ENCODE measurements at places on chromosomes 12 and 14. TPM values are rescaled to one million over a fixed set of nuclear protein-coding genes. Genes with fewer than 3 reads are reported as not detected.

DNA sequence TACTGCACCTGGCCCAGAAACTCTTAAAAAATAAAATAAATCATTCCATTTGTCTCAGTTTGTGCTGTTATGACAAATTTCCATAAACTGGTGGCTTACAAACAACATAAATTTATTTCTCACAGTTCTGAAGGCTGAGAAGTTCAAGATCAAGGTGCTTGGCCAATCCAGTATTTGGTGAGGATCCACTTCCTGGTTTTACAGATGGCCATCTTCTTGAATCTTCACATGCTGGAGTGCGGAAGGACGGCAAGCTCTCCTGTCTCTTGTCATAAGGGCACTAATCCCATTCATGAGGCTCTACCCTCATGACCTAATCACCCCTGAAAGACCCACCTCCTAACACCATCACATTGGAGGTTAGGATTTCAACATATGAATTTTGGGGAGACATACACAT, 29.9 kb upstream of the MYBPC1 start:
- DNase-seq, result no peak

- DNase-seq, result peak; percentile 83
These were observed 751 bp upstream of the GPRC5A start for GRCh38 chr12:12890543-12891079.

Gene DNAJC22
- 18.9 TPM for total RNA-seq

Gene SLCO1B1
- total RNA-seq, result not detected

Gene LTB4R2
- 6.8 TPM for total RNA-seq

GRCh38 chr12:65168681-65169319, 583 bp upstream of the LEMD3 start:
- DNase-seq, result no peak

DNA sequence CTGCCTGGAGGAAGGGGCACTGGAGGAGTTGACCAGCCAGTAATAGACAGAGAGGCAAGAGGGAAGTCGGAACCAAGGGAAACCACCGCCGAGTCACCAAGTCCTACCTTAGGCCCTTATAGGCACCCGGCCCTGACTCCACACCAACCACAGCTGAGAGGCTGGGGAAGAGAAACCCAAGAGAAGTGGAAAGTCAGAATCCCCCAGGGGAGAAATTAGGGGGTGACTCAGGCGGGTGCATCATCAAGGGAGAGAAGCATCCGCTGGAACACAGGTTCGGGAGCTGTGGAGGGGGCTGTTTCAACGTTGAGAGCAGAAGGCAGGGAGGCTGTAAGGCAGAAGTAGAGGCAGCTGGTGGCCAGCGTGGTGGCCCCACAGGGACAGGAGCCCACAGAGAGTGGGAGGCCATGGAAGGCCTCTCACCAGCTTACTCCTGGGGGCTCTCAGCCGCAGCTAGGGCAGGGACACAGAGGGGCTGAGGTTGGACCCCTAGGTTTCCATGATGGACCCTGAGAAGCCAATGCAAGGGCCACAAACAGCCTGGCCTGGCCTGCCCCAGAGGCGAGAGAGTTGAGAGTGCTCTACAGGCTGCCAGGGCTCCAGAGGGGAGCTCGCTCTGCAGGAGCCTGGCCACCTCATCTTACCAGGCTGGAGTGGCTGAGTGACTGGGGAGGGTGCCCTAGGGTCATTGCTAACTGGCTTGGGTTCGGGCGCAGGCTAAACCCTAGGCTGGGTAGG, 1.4 kb upstream of the TRMT61A start:
- DNase-seq, result no peak

Gene RHOJ
- total RNA-seq, result 11.6 TPM
